ENCODE measurements at places on chromosomes 6 and 20.

DNA sequence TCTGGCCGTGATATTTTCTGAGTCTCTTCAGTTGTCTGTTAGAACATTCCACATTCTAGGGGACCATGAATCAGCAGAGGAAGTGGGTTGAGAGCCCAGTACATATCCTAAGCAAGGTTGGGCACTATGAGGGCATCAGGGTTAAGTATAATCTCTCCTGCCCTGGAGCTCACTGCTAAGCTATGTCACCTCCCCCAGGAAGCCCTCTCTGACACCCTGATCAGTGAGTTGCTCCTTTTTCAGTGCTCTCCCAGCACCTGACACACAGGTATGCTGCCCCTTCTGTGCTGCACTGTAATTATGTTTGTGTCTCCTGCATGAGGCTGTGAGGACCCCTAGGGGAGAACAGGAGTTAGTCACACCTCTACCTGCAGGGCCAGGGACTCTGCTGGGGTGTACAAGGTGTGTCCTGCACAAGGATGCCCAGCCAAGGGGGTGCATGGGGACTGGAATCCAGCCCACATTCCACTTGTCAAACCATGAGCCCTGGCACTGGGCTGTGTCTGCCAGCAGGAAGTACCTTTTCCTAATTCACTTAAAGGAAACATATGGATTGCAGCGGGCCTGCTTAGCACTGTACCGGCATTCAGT is 3.9 kb downstream of the RAB44 start:
- DNase-seq, result no peak

GRCh38 chr6:66970373-66970772 is 1263.3 kb upstream of the EYS start:
- no peak for DNase-seq

DNA sequence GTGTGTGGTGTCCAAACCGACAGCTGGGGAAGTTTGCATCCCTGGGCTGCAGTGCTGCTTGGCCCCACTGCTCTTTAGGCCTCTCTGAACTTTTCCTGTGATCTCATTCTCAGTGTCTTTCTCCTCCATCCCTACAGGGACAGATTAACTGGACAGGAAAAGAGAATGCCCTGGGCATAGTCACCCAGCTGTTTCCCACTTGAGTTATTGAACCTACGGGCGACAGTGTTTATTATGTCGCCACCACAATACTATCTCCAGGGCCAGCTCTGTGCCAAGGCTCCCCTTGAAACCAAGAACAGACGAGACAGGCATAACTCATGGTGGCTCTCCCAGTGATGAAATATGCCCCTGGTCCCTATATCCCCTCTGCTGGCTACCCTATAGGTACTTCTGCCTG is 147.8 kb upstream of the EPHA7 start:
- no peak for DNase-seq

DNA sequence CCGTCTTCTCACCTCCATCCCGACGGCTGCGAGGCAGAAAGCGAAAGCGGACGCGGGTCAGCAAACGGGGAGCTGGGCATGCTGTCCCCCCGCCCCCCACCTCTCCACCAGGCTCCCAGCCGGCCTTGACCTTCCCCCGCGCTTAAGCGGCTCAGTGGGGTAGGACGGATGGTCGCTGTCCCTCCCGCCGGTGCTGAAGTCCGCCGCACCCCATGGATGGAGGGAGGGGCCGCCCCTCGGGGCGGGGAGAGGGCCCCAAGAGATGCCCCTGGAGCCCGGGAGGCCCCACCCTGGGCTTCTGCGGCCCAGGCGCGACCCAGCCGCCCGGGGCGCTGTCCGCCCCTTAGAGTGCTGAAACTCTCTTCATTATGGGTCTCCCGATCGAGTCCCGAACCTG is at the start of gene KCNB1:
TSS of gene KCNB1 (minus strand) at position 48 of the 397 bp plus-strand sequence. CDS start 188 bp downstream, outside the sequence.
- peak; percentile 33 for DNase-seq

- DNase-seq, result no peak
Measured at GRCh38 chr20:43987531-43987930, 72.9 kb downstream of the TOX2 start.

GRCh38 chr6:148840256-148840655 is 93.4 kb downstream of the UST start:
- DNase-seq, result no peak

- no peak for DNase-seq
Measured at GRCh38 chr6:151380848-151381205, 10.5 kb downstream of the ZBTB2 start.

GRCh38 chr20:46717818-46718541 is 8.5 kb downstream of the SLC2A10 start:
- DNase-seq, result no peak

DNA sequence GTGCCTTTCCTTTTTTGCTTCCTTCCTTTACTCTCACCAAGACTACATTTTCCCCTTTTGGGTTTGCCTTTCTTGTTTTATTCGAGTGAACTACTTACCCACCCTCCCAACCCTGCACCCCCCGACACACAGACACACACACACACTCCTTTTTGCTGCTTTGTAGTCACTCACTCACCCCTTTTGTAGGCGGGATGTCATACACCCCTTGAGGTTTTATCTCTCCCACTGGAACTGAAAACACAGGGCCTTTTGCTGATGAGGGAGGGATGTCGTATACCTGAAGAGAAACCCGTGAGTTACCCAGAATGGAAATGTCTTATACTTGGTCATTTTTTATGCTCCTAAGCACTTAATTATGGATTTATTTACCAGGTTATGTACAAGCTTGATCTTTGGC is 40.3 kb downstream of the NEDD9 start:
- no peak for DNase-seq

DNA sequence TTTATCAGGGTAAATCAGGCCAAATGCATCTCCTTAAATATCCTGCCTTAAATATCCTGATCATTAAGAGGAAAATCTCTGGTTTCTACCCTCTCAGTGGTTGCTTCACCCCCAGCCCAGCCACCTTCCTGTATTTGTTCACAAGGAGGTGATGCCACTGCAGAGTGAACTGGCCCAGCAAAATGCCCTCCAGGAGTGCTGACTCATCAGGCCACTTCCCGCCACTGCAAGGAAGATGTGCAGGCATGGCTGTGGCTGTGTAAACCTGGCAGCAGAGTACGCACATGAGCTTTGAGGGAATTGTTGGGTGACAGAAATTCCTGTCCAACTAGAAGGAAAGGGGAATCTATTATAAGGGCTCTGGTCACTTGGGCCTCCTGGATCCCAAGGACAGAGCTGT is 13.8 kb downstream of the NQO2 start:
- DNase-seq, result no peak

DNA sequence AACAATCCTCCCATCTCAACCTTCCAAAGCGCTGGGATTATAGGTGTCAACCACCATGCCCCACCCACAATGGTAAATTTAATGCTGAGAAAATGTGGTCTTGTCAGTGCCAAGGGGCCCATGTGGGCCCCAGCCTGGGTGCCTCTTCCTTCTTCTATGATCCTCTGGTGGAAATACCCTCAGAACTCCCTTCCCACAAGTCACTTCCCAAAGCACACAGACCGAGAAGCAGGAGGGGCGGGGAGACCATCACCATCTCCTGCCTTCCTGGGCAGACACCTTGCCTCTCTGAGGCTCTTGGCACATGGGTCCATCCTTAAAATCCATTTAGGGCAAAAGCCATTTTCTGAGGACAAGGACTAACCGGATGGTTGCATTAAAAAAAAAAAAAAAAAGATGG is 59.0 kb downstream of the NOL4L start:
- DNase-seq, result no peak

DNA sequence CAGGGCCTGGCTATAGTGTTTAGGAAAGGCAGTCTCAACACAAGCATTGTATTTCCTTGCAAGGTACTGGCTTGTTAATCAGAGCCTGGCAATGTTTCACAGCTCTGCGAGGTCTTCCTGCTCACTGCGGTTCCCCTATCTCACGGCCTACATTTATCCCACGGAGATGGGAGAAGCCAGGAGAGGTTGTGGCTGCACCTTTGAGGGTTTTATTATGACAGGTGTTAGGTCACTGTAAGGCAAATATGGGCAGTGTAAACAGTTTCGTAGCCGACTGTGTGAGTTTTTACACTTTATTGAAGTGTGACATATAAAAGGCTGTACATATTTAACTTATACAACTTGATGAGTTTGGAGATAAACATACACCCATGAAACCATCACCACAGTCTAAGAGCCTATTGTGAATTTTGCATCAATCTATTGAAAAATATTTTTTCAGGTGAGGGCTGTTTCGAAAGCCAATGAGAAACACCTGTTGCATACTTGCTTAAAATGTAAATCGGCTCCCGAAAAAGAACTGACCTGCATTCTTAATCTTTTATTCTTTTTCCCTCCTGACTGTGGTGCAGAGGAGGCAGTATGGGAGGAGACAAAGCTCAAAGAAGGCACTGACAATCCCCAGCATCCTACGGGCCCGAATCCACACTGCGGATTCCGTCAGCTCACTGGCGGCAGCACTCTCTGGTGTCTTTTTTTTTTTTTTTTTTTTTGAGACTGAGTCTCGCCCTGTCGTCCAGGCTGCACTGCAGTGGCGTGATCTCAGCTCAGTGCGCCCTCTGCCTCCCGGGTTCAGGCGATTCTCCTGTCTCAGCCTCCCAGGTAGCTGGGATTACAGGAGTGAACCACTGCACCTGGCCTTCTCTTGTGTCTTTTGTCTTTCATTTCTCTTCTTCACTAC is 7.5 kb upstream of the RBM38 start:
- no peak for DNase-seq

DNA sequence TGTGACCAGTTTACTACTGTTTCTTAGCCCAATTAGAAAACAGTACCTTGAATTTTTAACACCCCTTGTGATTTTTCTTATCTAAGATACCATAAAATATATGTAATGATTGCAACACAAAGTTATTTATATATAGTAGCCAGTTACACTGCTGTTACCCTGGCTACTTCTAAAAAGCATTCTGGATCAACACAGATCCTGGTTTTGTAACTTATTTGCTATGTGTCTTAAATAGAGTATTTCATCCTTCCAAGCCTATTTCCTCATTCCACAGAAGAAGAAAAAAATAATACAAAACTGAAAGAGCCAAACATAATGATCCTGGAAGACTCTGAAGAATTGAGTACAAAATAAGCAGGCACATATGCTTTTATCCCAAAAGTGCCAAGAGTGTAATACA is 19.0 kb upstream of the GSTA4 start:
- no peak for DNase-seq

DNA sequence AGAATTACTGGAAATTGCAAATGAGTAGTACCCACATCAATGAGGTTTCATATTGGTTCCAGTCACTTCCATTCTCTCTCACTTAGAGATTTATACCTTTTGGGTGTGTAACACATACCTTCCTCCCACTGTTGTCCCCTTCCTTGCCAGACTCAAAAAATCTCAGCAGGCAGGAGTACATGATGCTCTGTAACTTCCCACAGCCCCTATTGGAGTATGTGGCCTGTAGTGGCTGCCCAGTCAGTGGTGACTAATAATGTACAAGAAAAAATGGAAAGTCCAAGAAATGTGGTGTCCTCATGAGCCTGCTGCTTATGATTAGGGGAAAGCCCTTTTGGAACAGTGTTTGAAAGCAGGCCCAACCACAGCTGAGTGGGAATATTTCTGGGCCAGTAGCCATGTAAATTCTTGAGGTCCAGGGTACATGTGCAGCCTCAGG is 312.0 kb downstream of the ZFAND3 start:
- no peak for DNase-seq

- DNase-seq, result no peak
Measured at GRCh38 chr6:1621070-1621701, 11.5 kb downstream of the FOXC1 start.

DNA sequence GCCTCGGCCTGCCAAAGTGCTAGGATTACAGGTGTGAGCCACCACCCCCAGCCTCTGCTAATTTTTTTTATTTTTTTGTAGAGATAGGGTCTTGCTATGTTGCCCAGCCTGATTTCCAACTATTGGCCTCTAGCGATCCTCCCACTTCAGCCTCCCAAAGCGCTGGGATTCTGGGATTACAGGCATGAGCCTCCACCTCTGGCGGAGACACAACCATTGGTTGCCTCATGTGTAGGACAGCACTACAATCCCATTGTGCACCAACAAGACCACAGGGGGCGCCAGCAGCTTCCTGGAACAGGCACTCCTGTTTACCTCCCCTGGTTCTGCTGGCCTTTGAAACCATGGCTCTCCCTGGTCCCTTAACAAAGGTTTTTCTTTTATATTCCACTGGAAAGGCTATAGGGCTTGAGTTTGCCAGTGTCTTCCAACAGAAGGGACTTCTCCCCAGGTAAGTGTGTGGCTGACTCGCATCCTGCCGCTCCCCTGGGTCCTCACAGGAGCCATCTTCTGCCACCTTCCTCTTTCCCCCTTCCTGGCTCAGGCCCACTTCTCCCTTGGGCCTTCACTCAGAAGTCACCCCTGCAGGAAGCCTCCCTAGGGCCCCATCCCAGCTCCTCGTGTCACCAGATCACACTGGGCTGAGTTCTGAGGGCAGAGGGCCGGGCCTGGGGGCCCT is 39.2 kb upstream of the TLDC2 start:
- peak; percentile 78 for DNase-seq

- no peak for DNase-seq
Measured at GRCh38 chr6:169863710-169864109, 112.3 kb downstream of the ERMARD start.

- DNase-seq, result no peak
Measured at GRCh38 chr6:126721581-126722160, 381.8 kb downstream of the CENPW start.

- no peak for DNase-seq
Measured at GRCh38 chr6:104109806-104110205, 749.9 kb downstream of the HACE1 start.

DNA sequence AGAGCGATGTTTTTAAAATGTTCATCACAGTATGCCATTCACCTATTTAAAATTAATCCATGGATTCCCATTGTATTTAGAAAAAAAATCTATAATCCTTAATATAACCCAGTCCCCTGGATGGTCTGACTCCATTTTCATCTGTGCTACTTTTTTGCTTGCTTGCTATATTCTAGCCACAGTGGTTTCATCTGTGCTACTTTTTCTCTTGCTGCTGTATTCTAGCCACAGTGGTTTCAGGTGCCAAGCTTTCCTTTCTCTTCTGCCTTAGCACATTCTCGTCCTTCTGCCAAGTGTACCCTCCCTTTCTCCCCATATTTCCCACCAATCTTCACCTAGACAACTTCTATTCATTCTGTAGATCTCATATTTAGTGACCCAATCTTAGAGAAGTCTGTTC is 33.3 kb upstream of the SOX4 start:
- no peak for DNase-seq

DNA sequence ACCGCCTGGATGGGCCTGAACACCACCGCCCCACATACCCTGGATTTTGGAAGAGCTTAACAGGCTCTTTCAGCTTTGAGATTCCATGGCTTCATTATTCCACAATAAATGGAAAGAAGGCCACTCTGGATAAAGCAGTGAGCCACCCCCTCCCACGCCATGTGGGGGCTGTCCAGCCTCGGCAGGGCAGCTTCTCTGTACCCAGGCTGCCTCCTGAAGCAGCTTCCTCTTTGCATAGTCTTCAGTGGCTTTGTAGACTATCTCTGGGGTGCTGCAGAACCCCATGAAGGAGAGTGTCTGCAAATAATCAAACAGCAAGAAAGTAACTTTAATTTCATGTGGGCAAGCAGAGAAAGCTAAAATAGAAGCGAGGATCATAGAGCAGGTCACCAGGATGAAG is 96.6 kb upstream of the NXT1 start:
- no peak for DNase-seq

GRCh38 chr6:108119769-108120141 is 45.2 kb upstream of the OSTM1 start:
- no peak for DNase-seq
